Stimulated activated CD8-positive, alpha-beta memory T cell treated with anti-CD3 and anti-CD28 coated beads, Interleukin-2, amount 100 ng/mL, for 1 hour (primary cell): ENCODE measurements at places on chromosomes 1 and 21.
A peak's percentile ranks its signal among the peaks of the same experiment; 100 is the strongest.

GRCh38 chr1:40625076-40625475 lies 40.4 kb downstream of the RIMS3 start:
- DNase-seq = no peak

GRCh38 chr1:187261637-187262036 lies 432.9 kb downstream of the PLA2G4A start:
- DNase-seq = no peak

- DNase-seq = no peak
Observed at GRCh38 chr1:155834296-155834926, 22.6 kb downstream of the GON4L start.

- no peak for DNase-seq
Observed at GRCh38 chr1:63670164-63670563, 77.0 kb downstream of the PGM1 start.

DNA sequence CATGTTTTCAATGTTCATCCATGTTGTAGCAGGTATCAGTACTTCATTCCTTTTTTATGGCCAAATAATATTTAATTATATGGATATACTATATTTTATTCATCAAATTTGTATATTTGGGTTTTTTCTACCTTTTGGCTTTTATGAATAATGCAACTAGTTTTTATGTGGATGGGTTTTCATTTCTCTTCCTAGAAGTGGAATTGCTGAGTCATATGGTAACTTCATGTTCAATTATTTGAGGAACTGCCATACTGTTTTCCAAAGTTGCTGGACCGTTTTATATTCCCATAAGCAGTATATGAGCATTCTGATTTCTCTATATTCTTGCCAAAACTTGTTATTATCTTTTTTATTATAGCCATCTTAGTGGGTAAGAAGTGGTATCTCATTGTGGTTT lies 16.0 kb downstream of the CFAP57 start:
- no peak for DNase-seq

DNA sequence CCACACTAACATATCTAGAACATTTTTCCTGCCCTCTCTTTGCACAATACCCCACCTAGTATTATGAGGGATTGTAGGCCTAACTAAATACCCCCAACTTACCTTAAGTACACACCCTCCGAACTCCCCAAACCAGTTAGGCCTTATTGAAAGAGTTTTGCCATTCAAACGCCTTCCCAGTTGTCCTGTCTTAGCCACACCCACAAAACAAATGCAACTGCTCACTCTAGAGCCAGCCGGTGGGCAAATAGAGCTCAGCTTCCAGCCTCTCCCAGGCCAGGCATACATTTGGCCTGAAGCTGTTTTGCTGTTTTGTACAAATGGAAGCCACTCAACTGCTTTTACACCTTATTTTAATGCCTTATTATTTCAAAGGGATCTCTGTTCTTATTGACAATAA lies 224.2 kb upstream of the RUNX1 start:
- DNase-seq = no peak

- peak; percentile 31 for DNase-seq
Observed at GRCh38 chr1:115089420-115090185, at the start of gene TSPAN2. Gene TSPAN2, minus strand, starts transcription at chr1:115089503. Its CDS starts 71 bp downstream, at chr1:115089432.

DNA sequence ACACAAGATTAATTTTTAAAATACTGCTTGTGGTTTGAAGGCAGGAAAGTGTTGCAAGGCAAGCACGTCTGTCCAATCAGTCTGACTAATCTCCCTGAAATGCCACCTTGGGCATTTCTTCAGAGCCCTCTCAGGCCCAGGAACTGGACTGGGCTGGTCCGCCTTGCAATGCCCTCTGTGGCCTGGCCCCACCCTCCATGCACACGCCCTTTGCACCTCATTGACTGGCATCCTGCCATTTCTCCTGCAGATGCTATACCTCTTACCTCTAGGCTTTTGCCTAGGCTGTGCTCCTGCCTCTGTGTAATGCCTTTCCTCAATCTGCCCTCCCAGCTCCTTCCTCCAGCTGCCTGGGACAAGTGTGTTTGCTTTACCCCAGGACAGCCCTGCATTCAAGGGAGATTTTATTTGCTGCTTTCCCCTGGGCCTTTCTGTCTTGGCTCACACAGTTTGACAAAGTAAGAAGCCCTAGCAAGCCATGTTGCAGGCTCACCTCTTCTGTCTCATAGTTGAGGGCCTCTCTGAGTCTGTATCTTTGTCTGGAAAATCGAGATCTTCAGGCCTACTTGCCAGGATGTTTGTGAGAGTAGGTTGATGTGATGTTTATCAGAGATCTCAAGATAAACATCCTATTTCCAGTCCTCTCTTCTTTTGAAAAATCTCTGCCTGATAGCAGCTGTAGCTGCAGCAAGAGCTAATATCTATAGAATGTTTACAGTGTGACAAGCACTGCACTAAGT lies 149.2 kb upstream of the JUN start:
- no peak for DNase-seq

DNA sequence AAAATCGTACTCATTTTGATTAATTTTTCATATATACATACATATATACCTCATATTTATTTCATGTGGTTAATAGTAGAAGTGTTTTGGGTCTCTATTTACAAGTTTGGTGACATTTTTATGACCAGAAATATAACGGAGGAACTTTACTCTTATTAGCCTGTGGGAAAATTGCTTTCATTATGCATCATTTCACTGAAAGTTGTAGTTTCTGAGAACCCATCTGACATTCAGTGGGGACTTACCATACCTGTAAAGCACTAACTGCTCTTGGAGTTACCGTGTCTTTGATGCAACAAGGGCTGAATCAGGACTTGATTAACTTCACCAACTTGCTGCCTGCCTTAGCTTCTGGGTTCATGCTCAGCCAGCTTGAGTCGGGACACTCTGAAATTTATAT lies 49.9 kb upstream of the ITPKB start:
- DNase-seq = no peak

DNA sequence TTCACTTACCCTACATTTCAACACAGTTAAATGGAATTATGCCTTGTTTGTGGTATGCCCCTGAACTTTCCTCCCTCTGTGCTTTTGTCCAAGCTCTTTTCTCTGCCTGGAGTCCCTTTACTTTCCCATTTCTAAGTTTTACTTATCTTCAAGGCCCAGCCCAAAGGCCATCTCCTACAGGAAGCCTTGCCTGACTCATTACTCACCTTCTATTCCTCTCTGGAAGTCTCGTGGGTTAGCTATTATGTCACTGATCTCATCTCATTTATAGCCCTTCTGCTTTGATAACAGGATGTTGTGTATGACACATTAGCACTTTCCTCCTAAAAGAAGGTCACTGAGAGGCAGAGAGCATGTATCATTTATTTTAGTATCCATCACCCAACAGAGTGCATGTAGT lies 78.8 kb upstream of the CD1D start:
- DNase-seq = no peak

GRCh38 chr1:201385299-201385891 lies 7.9 kb upstream of the TNNT2 start:
- no peak for DNase-seq

DNA sequence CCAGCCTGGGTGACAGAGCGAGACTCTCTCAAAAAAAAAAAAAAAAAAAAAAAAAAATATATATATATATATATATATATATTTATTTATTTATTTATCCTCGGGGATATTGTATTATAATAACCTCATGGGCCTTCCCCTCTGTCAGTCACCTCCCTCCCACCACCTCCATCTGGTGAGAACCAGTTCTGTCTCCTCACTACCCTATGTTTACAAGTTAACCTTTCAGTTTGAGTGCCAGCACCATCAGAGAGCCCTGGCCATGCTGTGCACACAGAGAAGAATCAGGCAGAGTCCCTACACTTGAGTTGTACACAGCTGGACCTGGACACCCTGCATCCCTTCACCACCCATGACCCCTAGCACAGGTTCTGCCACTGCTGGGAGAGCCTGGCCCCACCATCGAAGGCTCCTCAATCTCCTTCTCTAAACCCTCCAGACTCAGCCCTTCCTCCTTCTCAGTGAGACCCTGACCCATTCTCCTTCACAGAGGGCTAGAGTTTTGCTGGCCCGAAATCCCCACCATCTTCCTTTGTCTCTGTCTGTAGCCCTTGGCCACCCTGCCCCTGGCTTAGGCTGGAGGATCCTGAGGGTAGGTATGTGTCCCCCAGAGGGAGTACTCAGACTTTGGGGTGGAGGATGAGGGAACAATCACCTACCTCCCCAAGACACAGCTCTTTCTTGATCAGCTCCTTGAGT lies 1.2 kb downstream of the S100A5 start:
- no peak for DNase-seq

- no peak for DNase-seq
Observed at GRCh38 chr1:117113199-117113598, 8.3 kb downstream of the TRIM45 start.

DNA sequence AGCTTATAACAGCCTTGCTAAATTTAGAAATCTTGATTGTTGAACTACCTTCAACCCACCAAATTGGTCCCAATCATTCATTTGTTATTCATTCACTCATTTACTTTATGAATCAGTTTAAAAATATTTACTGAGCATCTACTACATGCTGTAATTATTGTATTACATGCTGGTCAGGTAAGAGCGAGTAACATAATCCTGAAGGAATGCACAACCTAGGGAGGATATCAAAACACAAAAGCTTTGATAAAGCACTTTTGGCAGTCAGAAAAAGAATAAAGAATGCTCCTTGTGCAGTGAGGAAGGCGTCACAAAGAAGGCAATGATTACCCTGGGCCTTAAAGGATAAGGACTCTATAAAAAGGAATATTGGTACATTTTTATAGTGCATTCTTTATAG lies 518.9 kb upstream of the NR5A2 start:
- DNase-seq = no peak

- no peak for DNase-seq
Observed at GRCh38 chr1:212930986-212931678, 19.2 kb upstream of the VASH2 start.

- DNase-seq = no peak
Observed at GRCh38 chr1:115299266-115299665, 38.8 kb downstream of the NGF start.

- DNase-seq = no peak
Observed at GRCh38 chr1:53060579-53060978, 1.4 kb upstream of the PODN start.

- DNase-seq = no peak
Observed at GRCh38 chr1:58003059-58003458, 543.5 kb downstream of the OMA1 start.

DNA sequence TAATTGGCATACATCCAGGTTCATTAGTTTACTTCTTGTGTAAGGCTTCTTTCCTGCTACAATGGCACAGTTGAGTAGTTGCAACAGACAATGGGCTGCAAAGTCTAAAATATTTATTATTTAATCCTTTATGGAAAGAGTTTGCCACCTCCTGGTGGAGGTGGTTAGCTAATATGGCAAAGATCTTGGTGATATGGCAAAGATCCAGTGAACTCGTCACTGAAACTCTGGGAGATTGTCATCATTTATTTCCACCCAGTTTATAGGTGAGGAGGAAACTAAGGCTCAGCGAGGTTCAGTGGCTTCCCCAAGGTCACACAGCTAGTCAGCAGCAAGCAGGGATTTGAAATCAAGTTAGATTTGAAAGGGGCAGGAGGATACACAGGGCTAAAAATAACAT lies 16.1 kb upstream of the IFFO2 start:
- DNase-seq = no peak

- DNase-seq = no peak
Observed at GRCh38 chr1:119288751-119289150, 79.8 kb upstream of the HAO2 start.

GRCh38 chr1:233440951-233441401 lies 113.5 kb downstream of the MAP3K21 start:
- DNase-seq = no peak

DNA sequence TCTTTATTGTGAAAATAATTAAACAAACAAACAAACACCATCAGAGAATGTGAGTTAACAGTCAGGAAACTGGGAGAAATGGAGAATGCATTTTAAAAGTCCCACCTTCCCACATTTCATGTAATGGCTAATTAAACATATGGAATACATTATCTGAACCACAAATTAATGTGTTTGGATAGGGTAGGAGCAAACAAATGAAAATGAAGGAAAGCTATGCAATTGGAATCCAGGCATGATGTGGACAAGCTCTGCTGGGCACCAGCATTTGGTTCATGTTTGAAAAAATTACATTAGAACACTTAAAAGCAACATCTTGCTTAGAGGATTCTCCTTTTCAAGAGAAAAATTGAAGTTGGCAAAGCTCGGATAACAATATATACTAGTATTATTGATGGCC lies 628.1 kb downstream of the LMO4 start:
- no peak for DNase-seq

DNA sequence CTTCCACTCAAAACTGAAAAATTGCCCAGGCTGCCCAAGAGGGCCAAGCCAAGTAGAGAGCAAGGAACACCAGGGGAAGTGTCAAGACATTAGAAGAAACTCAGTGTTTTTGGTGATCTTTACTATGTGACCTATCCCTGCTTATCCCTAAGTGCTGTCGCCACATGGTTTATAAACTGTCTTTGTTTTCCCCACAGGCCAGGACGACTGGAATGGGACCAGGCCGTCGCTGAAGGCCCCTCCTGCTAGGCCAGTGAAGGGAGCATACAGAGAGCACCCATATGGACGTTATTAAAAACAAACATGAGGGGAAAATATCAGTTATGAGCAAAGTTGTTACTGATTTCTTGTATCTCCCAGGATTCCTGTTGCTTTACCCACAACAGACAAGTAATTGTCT lies 28.7 kb downstream of the KHDRBS1 start:
- DNase-seq = no peak

DNA sequence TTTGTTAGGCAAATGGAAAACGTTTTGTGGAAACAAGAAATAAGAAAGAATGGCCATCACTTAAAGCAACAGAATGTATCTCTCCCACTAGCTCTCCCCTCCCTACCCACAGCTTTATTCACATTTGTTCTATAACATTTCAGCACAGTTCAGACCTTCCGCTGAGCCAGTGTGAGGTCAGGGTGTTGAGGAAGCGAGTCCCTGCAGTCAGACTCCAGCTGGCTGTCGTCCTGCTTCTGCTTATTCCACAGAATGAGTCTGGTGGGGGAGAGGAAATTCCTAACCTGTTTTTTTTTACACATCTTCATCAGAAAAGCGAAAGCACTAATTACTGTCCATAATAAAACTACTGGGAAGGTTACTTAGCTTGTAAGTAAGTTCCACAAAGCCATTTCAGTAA lies 39.0 kb downstream of the MRPL39 start:
- no peak for DNase-seq

DNA sequence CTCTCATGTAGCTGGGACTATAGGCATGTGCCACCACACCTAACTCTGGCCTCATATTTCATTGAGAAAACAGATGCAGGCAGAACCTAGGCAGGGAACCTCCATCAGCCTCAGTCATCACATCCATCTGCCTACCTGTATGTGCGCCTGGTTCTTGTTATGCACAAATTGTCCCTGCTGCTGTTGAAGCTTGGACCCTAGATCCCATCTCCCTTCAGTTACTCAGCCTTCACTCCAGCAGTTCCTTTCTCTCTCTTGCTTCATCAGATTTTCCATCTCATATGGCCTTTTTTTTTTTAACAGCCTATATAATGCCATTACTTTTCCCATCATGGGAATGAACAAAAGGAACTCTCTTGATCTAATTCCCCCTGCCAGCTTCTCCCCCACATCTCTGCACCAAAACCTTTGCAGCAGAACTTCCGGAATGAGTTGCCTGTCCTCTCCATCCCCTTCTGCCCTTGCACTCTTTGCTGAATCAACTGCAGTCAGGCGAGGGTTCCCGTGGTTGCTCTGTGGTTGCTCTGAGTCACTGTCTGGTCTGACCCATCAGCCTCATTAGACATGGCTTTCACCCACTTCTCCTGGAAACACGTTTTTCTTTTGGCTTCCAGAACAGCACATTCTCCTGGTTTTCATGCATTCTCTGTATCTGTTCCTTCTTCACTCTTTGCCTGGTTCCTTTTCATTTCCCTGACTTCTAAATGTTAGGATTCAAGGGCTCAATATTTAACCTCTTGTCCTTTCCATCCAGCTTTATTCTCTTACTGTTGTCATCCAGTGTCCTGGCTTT lies 41.5 kb downstream of the UBE4B start:
- peak; percentile 20 for DNase-seq

GRCh38 chr21:43269440-43269839 lies 100.6 kb downstream of the CRYAA start:
- no peak for DNase-seq
